ENCODE measurements at places on chromosomes 11 and 22. TPM values are rescaled to one million over a fixed set of nuclear protein-coding genes. Genes with fewer than 3 reads are reported as not detected.

RIC3 gene
- total RNA-seq = 23.8 TPM

DNA sequence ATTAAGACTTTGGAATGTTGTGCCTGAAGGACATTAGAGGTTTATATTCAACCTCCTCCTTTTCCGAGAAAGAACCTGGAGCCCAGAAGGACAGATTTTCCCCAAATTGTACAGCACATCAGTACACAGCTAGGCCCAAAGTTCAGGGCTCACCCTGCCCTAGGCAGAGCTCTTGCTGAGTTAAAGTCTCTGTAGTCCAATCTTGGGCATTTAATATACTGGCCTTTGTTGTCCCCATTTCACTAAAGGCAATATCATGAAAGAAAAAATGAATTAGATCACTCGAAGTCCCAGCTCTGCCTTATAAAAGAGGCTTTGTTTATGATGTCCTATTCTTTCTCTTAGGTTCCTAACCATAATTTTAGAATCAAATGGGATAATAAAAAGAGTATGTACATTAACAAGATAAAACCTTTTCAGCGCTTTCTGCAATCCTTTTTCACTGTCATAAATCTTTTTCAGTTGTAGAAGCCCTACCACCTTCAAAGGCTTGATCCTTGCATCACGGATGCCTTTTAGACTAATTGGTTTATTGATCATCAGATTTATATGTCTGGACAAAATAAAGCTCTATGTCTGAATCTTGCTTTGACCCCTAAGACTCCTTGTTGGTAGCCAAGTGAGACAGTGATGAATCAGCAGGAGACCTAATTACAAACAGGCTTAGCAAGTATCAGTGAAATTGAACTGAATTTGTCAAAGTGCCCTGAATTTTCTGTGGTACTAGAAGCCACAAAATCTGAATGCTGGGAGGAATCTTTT, 39.8 kb downstream of the RELT start:
- DNase-seq = no peak

TCN2 gene
- total RNA-seq = 0.30 TPM

DNA sequence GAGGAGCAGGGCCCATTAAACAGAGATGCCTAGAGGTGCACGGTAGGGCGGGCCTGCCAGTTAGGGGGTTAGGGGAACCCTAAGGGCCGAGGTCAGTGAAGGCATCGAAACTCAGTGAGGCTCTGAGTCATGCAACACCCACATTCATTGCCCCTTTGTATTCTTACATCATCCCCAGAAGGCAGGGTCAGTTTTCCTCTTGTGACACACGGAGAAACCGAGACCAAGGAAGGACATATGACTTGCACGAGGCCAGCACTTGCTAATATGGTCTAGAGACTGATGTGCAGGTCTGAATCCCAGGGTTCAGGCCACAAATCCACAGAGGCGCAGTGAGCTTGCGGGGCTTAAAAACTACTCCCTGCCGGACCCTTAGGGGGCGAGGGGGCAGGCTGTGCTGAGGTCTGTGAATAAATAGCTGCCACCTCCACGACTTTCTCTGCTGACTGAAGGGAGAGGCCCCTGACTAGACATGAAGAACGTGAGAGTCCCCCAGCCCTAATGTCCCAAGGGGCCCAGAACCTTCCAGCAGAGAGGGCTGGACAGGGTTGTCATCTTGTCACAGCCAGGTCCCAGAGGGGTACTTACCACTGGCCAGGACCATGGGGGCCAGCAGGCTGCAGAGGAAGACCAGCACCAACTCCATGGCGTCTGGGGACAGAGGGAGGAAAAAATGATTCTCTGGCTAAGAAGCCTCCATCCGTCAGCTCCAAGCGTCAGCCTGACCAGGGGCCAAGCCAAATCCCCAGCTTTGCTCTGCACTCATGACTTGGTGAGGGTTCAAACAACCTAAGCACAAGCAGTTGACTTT, 17.8 kb upstream of the FXYD2 start:
- no peak for DNase-seq

GRCh38 chr11:103988595-103988969, 47.9 kb upstream of the DDI1 start:
- no peak for DNase-seq

NPTXR gene
- total RNA-seq = 1.3 TPM

C22orf23 gene
- total RNA-seq = not detected

LRRN4CL gene
- total RNA-seq = not detected

- DNase-seq = no peak
Measured at GRCh38 chr11:130037058-130037457, 32.6 kb upstream of the APLP2 start.

DNA sequence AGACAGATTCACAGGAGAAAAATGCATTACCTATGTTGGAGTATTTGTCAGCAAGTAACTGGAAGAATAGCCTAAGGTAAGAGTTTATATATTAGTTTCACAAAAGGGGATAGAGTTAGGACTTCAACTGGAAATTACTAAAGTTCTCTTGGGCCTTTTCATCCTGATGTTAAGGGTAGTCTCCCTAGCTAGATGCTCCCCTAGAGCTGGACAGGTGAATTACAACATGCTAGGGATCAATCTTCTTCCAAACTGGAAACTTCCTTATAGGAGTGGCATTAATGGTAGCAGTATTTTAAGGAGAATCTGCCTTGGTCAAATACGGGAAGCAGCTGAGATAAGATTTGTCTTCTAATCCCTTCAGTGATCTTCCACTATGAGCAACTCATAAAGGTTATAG, 632.8 kb upstream of the RAG2 start:
- no peak for DNase-seq

- no peak for DNase-seq
Measured at GRCh38 chr22:46065691-46066454, 84.5 kb upstream of the PPARA start.

DNA sequence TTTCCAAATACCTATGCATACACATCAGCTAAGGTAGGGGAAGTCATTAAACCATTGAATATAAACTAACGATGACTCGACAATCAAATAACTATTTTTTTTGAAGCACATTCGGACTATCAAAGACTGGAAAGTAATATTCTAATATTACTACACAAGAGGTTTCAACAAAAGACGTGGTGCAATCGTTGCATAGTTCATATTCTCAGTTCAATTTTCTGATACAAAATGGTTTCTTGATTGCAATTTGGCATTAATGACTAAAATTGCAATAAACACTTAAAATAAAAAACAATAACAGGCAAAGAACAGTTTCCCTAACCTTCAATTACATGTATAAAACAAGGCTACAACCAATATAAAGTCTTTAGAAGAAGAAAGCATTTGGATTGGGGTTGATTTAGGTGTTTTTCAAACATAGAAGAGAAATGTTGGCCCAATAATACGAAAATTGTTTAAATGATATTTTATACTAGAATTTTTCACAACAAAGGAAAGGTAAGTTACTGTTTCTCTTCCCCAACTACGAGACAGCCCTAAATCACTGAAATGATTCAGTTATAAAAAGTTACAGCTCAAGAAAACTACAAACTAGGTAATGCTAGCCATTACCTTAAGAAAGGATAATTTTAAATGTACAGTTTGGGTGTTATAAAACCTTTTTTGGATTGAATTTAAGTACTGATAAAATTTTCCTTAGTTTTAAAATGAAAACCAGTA, 17.6 kb downstream of the BLID start:
- DNase-seq = no peak

DNA sequence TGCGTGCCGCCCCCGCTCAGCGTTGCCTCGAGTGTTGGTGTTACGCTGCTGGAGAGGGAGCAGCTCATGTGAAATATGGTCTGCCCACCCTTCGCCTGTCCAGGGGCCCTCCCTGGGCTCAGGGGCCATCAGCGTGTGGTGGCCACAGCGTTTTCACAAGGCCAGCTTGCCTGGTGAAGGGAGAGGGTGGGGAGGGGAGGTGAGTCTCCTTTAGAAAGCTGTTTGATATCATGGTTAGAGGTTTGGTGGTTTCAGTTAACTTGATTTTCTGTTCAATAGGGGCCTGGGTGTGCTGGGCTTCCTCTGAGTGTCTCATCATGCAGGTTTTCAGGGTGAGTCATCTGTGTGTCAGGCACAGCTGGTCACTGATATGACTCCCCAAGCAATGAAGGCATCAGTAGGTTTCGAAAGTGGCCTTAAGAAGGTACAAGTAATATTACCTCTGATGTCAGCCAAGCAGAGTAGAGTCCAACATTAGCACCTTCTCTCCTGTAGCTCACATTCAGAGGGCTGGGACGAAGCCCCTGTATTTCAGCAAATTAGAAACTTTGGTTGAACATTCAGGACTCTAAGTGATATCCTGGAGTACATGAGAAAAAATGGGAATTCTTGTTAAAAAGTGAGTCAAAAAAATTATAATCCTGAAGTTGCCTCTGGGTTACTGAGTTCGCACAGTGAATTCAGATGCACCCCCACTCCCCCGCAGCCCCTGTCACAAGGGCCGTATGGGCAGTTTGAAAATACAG, 172.5 kb downstream of the TBC1D22A start:
- DNase-seq = no peak

GRCh38 chr22:43013355-43014315, 1.3 kb downstream of the PACSIN2 start:
- peak; percentile 39 for DNase-seq

DNA sequence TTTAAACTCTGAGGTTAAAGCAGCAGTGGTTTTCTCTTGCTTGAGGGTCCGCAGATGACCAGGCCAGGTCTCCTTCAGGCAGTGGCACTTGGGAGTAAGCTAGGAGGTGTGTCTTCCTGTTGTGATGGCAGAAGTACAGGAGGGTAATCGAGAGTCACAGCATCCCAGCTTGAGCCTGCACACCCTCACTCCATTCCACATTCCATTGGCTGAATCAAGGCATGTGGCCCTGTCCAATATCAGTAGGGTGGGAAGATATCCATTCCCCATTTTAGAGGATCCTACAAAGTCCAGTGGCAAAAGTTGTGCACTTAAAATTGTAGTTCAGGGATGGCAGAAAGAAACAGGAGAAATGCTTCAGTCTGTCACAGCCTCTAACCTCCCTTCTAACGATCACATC, 23.3 kb downstream of the OSBP2 start:
- no peak for DNase-seq

DNA sequence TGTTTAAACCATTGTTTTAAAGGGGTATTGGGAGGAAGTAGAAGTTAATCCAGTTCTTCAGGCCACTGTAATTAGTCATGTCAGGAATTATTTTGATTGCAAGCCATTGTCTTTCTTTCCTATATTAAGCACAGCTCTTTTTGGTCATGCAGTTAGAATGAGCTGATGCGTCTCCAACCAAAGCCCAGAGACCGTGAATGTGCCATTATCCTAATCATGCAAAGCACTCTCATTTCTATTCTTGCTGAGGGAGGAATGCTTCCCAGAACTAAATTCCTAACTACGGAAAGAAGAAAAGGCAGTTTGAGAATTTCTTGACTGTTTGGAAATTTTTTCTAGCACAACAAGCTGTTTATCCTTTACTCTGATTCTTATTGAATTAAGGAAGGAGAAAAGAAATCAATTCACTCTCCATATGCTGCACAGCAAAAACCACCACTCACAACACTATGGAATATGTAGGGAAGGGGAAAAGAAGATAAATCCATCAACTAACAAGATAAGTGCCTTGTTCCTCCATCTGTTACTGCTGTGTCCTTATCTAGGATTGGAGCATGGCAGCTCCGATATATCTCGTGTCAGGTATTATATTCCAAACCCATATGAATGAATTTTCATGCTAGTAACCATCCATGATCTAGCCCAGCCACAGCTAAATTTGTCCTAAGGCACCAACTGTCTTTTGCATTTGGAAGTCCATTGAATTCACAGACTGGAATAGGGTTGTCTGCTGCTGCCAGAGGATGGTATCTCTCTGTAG, 70.8 kb downstream of the NTM start:
- no peak for DNase-seq

- no peak for DNase-seq
Measured at GRCh38 chr22:27318516-27318915, 483.0 kb downstream of the MN1 start.

DNA sequence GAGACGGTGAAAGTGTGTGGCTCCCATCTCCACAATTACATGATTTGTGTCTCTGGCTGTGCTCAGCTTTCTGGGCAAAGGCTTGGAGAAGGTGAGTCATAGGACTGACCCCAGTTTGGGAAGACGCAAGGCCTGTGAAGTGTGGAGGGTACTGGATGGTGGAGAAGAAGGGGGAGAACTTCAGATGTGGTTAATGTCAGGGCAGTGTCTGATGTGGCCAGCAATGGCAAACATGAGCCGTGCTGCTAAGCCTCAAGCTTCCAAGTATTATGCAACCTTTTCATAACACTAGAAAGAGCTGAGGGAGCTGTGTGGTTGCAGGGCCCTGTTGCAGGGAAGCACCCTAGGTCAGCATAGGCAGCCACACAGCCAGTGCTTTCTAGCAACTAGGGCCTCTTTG, 110.9 kb downstream of the NTM start:
- DNase-seq = no peak

GRCh38 chr11:64598106-64598796, 7.2 kb downstream of the SLC22A12 start:
- no peak for DNase-seq

DNA sequence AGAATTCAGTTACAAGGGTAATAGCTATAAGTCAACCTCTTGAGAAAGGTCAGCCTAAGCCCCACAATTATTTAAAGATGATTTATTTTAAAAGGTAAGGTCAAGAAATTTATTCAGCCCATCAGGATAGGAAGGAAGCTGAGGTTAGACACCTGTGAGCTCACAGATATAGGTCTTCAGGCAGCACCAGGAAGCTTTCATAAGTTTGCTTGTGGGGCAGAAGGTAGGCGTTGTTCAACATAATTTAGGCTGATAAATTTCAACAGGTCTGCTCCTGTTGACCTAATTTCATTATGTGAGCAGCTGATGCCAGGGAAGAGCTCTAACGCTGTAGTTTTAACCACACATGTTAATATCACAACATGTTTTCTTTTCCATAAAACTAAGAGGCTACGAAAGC, 118.1 kb upstream of the APOA1 start:
- peak; percentile 34 for DNase-seq

Measured in CD4-positive, CD25-positive, alpha-beta regulatory T cell (primary cell).